ENCODE measurements at places on chromosomes 7 and 10.

GRCh38 chr10:71812913-71813590, 38.0 kb downstream of the PSAP start:
- no peak for DNase-seq

DNA sequence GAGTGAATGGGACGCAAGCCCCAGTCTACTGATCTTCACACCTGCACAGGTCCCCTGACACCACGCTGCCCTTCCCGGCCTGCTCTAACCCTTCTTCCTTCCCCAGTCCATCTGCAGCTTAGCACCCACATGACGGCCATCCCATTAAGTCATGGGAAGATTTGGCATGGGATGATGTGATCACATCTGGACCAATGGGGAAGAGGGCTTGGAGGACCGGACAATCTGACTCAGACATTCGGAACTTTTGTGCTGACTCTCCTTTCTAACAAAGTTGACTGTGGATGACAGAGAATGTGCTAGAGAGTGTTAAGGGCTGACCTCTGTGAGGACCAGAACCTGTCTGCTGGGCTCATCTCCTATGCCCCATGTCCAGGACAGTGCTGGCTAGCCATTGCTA, 15.6 kb downstream of the CXCL12 start:
- no peak for DNase-seq

- no peak for DNase-seq
Measured at GRCh38 chr7:94832051-94832450, 75.3 kb upstream of the PPP1R9A start.

DNA sequence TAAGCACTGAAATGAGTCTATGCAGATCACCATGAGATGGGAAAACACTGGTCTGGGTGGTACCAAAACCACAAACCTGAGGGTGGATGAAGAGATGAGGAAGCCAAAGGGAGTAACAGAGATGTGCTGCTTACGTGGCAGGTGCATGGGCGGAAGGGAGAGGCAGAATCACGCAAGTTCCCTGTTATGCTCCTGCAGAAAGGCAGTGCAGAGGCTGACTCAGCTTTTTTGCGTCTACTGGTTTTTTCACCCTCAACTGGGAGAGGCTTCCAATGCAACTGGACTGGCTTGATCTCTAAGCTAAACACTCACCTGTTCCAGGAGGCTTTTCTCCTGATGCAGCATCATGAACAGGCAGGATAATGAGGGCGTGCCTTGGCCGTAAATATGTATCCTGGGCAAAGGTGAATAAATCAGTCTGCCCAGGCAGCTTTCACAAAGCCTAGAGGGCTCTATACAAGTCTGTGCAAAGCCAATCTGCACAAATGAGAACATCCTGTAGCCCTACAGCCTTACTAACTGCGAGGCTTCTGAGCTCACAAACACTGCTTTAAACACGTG, 95.4 kb upstream of the AFAP1L2 start:
- DNase-seq: no peak

DNA sequence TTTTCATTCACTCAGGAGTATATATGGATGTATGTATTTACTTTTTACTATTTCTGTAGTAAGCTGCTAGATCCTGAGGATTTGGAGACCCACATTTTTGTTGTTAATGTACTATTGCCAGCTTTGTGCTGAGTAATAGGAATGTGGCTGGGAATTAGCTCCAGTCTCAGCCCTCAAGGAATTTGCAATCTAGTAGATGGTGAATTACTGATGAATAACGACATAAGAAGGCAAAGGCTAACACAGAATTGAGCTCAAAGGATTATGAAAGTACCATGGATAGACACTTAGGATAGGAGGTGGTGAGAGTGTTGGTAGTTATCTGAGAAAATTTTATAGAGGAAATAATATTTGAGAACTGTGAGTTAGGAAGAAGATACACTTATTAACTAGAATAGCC, 19.9 kb downstream of the CASD1 start:
- DNase-seq: no peak

DNA sequence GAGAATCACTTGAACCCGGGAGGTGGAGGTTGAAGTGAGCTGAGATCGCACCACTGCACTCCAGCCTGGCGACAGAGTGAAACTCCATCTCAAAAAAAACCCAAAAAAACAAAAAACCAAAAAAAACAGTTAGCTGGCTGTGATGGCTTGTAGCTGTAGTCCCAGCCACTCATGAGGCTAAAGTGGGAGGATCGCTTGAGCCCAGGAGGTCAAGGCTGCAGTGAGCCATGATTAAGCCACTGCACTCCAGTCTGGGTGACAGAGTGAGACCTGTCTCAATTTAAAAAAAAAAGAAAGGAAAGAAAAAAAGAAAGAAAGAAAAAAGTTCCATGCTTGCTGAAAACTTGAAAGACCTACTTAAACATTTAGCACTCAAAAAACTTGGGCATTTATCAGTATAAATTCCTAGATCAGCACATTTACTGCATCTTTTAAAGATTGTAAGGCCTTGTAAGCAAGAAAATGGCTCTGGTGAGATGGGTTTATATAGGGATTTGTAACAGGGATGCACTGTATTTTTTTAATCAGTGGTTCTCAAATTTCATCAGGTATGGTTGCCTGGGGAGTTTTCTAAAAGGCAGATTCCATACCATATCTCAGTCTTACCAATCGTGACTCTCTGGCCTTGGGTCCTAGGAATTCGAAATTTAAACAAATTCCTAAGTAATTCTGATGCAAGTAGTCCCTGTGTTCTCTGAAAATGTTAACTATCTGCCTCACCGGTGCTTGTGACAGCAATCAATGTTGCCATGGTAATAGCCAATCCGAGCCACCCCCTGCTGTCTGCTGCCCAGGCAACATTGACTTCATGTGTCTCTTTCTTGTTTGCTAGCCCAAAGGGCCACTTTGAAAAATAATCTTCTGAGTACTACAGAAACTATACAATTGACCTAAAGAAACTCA, 11.5 kb upstream of the NT5C2 start:
- DNase-seq: no peak

DNA sequence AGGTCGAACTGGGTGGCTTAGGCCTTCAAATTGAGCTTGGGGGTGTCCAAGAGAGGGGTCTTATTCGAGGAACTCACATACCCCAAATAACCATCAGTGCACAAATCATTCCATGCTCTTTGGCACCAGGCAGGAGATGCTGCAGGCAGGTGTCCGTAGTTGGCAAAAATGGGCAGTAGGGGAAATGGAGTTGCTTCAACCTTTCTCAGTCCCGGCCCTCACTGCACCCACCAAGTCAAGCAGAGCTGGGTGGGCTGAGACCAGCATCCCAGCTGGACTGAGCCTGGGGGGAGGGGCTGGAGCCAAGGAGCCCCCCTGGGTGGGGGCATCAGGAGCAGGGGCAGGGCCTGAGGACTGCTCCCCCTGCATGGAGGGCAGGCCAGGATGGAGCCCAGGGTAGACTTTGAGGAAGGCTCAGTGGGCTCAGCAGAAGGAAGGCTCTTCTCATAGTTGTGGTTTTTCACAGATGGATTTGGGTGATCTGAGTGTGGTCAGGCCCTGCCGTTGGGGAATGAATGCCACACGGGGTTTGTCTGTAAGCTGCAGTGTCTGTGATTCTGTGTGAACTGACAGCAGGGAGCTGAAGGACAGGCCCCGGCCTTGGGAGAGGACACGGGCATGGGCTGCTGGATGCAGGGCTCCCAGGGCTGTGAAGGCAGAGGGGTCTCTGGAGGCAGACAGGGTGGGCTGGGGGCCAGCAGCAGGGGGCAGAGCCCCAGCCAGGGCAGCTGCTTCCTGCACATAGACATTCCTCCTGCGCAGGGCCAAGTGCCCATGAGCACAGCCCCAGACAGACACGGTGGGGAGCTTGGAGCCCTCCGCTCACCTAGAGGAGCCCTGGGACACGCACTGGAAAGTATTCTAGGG, 144.5 kb downstream of the ADCY1 start:
- DNase-seq: no peak

- no peak for DNase-seq
Measured at GRCh38 chr10:106819490-106819889, 345.0 kb downstream of the SORCS1 start.
